ENCODE measurements at places on chromosomes 16 and 17.

- no peak for DNase-seq
These were observed 46.6 kb downstream of the NUP93 start for GRCh38 chr16:56776562-56776961.

- no peak for DNase-seq
These were observed 3.4 kb downstream of the COA3 start for GRCh38 chr17:42795061-42795460.

GRCh38 chr17:49487183-49487582, 7.9 kb upstream of the NGFR start:
- DNase-seq: no peak

GRCh38 chr17:55177159-55177854, 87.5 kb upstream of the HLF start:
- DNase-seq: no peak

DNA sequence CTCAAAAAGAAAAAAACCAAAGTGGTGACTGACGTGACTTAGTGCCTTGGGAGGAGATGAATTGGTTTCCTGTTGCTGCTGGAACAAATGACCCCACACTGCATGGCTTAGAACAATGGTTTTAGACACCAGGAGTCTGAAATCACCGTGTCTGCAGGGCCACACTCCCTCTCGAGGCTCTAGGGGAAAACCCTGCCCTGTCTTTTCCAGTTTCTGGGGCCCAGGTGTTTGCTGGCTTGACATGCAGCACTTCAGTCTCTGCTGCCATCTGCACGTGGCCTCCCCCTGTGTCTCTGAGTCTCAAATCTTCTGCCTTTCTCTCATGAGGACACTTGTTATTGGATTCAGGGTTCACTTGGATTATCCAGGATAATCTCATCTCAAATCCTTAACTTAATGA, 323.8 kb upstream of the TNRC6C start:
- no peak for DNase-seq

DNA sequence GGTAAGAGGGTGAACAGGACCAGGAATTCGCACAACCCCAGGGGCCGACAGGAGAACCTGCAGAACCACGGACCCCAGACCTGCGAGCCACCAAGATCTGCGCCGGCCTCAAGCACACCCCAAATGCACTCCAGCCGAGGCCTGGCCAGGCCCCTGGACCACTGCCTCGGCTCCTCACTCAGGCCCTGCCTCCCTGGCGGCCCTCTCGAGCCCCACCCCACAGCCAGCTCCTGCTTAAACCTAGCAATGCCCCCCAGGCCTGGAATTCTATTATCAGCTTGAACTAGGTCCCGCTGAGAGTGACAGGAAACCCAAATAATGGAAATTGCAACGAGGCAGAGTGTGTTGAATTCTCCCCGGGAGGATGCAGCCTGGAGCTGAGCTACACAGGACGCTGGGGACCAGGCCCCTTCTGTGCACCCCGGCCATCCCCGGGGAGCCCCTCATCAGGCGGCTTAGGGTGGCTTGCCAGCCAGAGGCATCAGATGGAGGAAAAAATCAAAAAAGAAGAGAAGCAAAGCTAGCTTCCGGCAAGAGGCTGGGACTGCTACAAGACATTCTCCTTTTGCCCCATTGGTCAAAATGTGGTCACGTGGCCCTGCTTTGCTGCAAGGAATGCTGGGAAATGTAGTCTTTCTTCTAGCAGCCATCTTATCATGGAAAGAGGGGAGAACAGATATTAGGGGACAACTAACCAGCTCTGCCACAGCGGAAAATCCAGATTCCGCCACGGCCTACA, 2.4 kb upstream of the ENPP7 start:
- peak; percentile 64 for DNase-seq

DNA sequence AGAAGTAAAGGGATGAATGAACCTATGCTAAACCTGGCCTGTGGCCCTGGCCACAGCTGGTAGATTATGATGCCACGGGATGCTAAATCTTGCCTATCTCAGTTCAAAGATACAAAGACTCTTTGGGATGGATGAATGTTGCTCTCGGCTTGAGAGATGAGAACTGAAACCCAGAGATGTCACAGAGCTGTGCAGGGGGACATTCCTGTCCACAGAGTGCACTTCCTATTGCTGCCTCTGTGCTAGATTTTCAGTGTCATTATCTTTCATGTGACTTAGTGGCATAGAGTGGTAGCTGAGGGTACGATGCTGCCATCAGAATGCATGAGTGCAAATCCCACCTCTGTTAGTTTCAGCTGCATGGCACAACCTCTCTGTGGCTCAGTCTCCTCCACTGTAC, 2.3 kb upstream of the MT1M start:
- DNase-seq: no peak

- DNase-seq: peak; percentile 93
These were observed 11.5 kb upstream of the HS3ST6 start for GRCh38 chr16:1929578-1930337.

- DNase-seq: no peak
These were observed 3.3 kb downstream of the NR1D1 start for GRCh38 chr17:40097087-40097486.
